Heart right ventricle (tissue), 16 donors: ENCODE measurements at places on chromosomes 6 and 20. TPM values are rescaled to one million over a fixed set of nuclear protein-coding genes. Genes with fewer than 3 reads are reported as not detected.
A peak's percentile ranks its signal among the peaks of the same experiment; 100 is the strongest.

PLCB4 gene
- 33.3 TPM for total RNA-seq

GHRH gene
- total RNA-seq: not detected

CAP2 gene
- 150 TPM for total RNA-seq

GRCh38 chr6:144310765-144311164, 25.6 kb downstream of the UTRN start:
- peaks cover 8% of the 10 kb centered on the region for H3K36me3 ChIP-seq
- no peak for DNase-seq
- peaks cover 25% of the 10 kb centered on the region for H3K4me1 ChIP-seq
- no peak overlapping the region for H3K27ac ChIP-seq
- no peak overlapping the region for H3K4me3 ChIP-seq

GRCh38 chr6:44222486-44223318, 693 bp upstream of the SLC29A1 start:
- H3K27ac ChIP-seq: peak overlapping the region; percentile 93
- H3K4me3 ChIP-seq: peak overlapping the region; percentile 72
- H3K27me3 ChIP-seq: no peaks in the 10 kb centered on the region
- DNase-seq: peak; percentile 23
- H3K4me1 ChIP-seq: peaks cover 96% of the 10 kb centered on the region

DNA sequence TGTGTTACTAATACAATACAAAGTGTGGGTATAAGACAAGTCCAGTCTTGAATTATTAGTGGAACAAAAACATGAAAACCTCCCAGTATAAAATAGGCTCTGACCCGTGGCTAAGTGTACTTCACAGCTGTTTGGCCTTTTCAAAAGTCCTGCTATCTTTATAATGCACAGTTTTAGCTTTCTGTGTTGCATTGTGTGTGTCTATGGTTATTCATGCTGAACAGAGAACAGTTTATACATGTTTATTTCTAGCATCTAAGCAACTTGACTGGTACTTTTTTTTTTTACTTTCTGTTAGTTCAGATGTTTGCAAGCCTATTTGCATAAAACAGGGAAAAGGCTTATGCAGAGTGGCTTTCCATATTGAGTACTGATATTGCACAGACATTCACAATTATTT, 119.2 kb upstream of the CCN2 start:
- H3K4me3 ChIP-seq: no peak overlapping the region
- H3K27ac ChIP-seq: no peak overlapping the region
- no peak for DNase-seq
- H3K27me3 ChIP-seq: no peaks in the 10 kb centered on the region

- H3K27me3 ChIP-seq: peaks cover 6% of the 10 kb centered on the region
- H3K36me3 ChIP-seq: no peaks in the 10 kb centered on the region
- no peak overlapping the region for H3K4me3 ChIP-seq
- DNase-seq: no peak
- no peaks in the 10 kb centered on the region for H3K4me1 ChIP-seq
Observed at GRCh38 chr20:4134355-4134834, 119.0 kb upstream of the RNF24 start.

DNA sequence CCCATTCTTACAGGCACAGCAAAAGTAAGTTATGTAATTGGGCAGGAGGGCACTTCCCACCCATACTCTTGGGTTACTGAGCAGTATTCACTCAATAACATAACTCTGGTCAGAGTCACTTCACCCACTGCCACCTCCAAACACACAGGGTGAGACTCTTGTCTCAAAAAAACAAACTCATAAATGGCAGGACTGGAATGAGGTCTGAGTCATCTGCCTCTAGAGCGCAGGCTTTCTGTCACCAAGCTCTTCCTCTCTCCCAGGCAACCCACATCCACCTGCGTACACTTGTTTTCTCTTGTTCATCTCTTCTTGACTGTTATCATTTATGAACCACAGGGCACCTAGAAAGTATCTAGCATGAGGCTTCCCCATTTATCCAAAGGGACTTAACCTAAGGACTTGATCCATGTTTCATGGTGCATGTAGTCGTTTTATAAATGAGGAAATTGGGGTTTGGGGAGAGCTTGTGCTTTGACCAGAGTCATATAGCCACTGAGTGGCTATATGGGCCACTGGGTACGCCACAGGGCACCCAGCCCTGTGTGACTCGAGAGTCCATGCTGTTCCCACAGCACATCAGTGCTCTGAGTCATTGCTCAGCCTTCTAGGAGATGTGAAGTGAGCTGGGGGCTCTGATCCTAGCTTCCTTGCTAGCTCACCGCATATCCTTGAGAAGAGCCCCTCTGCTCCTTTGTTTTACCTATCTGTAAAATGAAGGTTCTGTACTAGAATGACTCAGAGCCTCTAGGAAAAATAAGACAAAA, 22.4 kb downstream of the C20orf173 start:
- no peak overlapping the region for H3K4me3 ChIP-seq
- no peaks in the 10 kb centered on the region for H3K27me3 ChIP-seq
- no peak for DNase-seq
- no peak overlapping the region for H3K27ac ChIP-seq
- peaks cover 93% of the 10 kb centered on the region for H3K36me3 ChIP-seq

DNA sequence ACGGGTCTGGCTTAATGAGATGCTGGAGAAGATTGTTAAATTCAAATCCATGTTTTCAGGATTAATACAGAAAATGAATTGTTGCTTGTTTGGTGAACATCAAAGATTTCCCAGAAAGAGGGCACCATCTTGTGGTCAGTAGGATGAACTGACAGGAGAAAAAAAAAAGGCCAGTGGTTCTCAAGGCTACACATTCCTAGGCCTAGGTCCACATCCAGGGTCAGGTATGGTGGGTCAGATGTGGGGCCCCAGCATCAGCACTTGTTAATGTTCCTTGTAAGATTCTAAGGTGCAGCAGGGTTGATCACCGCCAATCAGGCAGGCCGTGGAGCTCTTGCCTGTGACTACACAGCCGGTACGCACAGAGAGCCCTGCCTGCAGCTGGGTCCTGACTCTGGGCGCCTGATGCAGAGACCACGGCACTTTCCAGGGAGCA, 34.0 kb upstream of the FOXO3 start:
- DNase-seq: no peak
- no peak overlapping the region for H3K27ac ChIP-seq
- H3K4me3 ChIP-seq: no peak overlapping the region

GRCh38 chr20:7090001-7090400, 322.5 kb downstream of the BMP2 start:
- DNase-seq: no peak
- H3K36me3 ChIP-seq: no peaks in the 10 kb centered on the region
- H3K4me3 ChIP-seq: no peak overlapping the region
- H3K27ac ChIP-seq: no peak overlapping the region
- no peaks in the 10 kb centered on the region for H3K27me3 ChIP-seq

DNA sequence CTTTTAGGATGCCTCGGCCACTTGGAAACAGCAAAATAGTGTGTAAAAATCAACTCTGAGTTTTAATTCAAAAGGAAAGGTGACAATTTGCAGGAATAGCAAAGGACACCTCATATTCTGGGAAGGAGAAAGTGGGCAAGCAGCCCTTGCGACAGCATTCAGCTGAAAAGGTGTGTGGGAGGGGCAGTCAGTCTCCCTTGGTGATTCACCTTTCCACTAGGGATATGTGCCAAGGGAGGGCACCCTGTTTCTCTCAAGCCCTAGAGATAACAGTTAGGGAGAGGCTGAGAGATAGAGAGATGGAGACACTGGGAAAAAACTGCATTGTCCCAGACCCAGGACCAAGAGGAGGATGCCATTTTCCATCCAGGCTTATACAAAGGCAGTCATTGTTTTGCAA, 228.1 kb downstream of the EPM2A start:
- no peak overlapping the region for H3K4me3 ChIP-seq
- H3K36me3 ChIP-seq: no peaks in the 10 kb centered on the region
- no peaks in the 10 kb centered on the region for H3K4me1 ChIP-seq
- no peak overlapping the region for H3K27ac ChIP-seq
- no peaks in the 10 kb centered on the region for H3K27me3 ChIP-seq
- no peak for DNase-seq

MEI4 gene
- 0.53 TPM for total RNA-seq

TP53INP2 gene
- total RNA-seq: 161 TPM

DNA sequence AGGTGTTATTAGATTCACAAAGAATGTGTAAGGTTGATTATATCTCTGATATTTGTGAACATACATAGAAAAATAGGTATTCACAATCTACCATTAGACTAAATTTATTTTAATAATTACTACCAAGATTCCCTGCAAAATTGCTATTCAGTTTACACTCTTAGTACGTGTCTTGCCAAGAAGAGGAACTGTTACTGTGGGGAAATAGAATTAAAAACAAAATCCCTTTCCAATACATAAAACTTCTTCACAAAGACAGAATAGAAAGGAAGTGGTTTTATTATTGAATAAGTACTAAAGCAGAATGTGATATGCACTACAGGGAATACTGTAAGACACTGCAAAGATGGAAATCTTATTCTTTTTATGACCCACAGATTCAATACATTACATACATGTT, 17.0 kb downstream of the RAB32 start:
- H3K27ac ChIP-seq: no peak overlapping the region
- no peaks in the 10 kb centered on the region for H3K4me1 ChIP-seq
- H3K4me3 ChIP-seq: no peak overlapping the region
- H3K36me3 ChIP-seq: no peaks in the 10 kb centered on the region

TMEM181 gene
- total RNA-seq: 8.3 TPM

DNA sequence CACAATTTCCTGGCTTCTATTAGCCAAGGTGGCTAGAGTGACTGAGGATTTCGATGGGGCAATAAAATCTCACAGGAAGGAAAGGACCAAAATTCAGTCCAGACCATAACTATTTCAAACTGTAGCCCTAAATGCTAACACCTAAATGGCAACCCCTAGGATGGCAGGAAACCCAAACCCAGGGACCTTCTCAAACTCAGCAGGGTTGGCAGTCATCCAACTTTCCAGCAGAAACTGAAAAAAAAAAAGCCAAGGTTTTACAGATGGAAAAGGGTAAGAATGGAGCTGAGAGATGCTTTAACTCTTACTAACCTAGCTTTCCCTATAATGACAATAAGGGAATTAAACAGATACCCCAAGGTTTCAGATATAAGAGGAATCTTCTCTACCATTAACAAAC, 10.5 kb downstream of the IBTK start:
- peaks cover 71% of the 10 kb centered on the region for H3K36me3 ChIP-seq
- no peak overlapping the region for H3K27ac ChIP-seq
- no peaks in the 10 kb centered on the region for H3K27me3 ChIP-seq
- H3K4me1 ChIP-seq: no peaks in the 10 kb centered on the region

- no peaks in the 10 kb centered on the region for H3K27me3 ChIP-seq
- no peak overlapping the region for H3K27ac ChIP-seq
- no peak overlapping the region for H3K4me3 ChIP-seq
- no peak for DNase-seq
- H3K4me1 ChIP-seq: peaks cover 12% of the 10 kb centered on the region
- no peaks in the 10 kb centered on the region for H3K36me3 ChIP-seq
Observed at GRCh38 chr6:90135667-90136066, 161.0 kb downstream of the BACH2 start.

DNA sequence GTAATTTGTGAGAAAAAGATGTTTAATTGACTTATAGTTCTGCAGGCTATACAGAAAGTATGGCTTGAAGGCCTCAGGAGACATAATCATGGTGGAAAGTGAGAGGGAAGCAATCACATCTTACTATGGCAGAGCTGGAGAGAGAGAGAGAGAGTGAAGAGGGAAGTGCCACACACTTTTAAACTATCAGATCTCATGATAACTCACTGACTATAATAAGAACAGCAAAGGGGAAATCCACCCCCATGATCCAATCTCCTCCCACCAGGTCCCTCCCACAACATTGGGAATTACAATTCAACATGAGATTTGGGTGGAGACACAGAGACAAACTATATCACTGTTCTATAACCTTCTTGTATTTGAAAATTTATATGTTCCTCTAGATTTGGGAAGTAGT, 117.2 kb upstream of the BMP5 start:
- no peaks in the 10 kb centered on the region for H3K36me3 ChIP-seq
- H3K27ac ChIP-seq: no peak overlapping the region
- no peaks in the 10 kb centered on the region for H3K4me1 ChIP-seq
- H3K4me3 ChIP-seq: no peak overlapping the region

DNA sequence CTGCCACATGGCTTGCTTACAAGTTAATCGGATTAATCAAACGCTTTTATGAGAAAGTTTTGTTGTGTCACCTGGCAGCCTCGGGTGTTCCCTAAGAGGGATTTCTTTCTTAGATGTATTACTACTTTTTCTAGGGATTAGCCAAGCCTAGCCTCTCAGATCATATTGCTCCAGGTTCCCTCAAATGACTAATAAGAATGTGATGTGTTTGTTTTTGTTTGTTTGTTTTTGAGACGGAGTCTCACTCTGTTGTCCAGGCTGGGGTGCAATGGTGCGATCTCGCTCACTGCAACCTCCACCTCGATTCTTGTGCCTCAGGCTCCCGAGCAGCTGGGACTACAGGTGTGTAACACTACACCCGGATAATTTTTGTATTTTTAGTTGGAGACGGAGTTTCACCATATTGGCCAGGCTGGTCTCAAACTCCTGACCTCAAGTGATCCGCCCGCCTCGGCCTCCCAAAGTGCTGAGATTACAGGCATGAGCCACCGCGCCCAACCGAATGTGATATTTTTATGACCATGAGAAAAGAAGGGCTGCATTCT, 977 bp downstream of the HMGN4 start:
- no peak for DNase-seq
- peaks cover 39% of the 10 kb centered on the region for H3K4me1 ChIP-seq
- H3K4me3 ChIP-seq: peak overlapping the region; percentile 73
- H3K27ac ChIP-seq: peak overlapping the region; percentile 93
- no peaks in the 10 kb centered on the region for H3K27me3 ChIP-seq

DNA sequence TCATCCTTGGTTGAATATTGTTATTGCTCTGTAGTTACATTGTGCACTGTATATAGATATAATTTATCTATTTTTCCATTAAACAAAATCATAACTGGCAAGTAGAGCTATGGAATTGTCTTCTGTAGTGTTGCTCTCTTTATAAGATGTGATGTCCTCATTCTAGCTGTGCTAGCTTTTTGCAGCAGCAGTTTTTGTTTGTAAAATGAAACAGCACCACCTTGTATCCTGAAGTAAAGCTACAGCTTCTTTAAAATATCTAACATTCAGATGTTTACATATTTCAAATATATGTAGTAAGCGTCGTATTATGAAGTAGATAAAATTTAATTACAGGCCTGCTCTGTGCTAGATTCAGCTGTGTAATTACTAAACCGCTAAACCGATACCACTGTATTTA, 328.8 kb upstream of the MANEA start:
- H3K4me3 ChIP-seq: no peak overlapping the region
- H3K27me3 ChIP-seq: no peaks in the 10 kb centered on the region
- no peak for DNase-seq

DNA sequence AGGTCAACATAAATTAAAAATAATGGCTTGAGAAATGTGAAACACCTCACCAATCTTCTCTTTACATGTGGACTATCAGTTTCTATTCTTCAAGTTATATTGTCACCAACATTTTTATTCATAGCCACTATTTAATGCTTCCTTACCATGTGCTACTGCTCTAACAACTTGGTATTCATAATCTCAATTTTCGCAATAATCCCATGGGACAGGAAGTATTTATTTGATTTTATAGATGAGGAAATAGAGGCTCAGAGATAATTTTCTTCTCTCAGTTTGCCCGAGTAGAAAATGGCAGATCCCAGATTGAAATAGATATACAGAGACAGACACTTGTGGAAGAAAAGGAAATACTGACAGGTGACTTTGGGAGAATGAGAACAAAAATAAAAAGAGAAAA, 66.6 kb downstream of the FAM83B start:
- no peaks in the 10 kb centered on the region for H3K4me1 ChIP-seq
- DNase-seq: no peak
- H3K4me3 ChIP-seq: no peak overlapping the region
- no peaks in the 10 kb centered on the region for H3K27me3 ChIP-seq

PLA2G7 gene
- not detected for total RNA-seq
